ENCODE measurements at places on chromosomes 12 and 14.

DNA sequence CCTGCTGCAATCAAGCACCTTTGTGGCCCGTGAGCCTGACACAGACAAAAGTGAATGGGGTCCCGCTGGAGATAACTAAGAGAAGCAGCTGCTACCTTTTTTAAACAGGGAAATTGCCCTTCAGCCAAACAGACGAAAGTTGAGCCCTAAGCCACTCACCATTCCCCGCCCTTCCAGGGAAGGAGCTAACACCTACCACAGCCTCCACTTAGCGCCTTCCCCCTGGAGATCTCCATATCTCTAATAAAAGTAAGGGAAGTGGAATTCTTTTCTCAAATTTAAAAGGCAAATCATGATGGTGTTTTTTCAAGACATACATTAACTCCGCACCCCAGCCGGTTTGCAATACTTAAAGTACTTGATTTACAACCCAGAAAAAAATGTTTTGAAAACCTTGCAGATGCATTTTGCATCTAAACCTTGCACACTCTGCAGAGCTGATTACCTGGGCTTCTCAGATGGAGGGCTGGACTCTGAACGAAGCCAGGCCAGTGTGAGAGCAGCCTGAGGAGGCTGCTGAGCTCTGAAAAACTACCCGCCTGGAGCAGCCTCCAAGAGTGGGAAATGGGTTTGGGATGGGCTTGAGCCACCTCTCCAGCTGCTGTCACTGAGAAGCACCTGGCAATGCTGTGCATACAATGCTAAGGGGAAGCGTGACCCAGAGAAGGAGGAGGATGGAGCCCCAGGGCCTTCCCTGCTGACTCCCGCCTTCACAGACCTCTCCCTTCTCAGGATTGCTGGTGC is 10.0 kb downstream of the NUAK1 start:
- DNase-seq, result no peak

DNA sequence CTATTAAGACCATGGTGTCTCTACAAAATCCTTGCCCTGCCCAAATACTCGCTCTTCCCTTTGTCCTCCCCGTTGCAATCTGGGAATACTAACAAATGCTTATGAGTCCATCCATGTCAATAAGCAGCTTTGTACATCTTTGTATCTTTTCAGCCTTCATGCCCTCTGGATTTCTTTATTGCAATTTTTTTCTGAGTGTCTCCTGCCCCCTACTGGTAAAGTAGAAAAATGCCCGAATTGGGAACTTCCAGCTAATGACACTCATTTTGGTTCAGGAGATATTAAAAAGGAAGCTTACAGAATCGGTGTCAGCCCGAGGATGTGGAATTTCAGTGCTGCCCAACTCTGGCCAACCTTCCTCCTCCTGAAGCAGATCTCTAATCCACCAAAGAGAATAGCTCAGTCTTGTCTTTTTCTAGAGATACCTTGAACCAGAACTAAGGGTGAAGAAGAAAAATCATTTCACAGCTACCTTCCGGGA is 46.0 kb downstream of the SH2B3 start:
- no peak for DNase-seq

DNA sequence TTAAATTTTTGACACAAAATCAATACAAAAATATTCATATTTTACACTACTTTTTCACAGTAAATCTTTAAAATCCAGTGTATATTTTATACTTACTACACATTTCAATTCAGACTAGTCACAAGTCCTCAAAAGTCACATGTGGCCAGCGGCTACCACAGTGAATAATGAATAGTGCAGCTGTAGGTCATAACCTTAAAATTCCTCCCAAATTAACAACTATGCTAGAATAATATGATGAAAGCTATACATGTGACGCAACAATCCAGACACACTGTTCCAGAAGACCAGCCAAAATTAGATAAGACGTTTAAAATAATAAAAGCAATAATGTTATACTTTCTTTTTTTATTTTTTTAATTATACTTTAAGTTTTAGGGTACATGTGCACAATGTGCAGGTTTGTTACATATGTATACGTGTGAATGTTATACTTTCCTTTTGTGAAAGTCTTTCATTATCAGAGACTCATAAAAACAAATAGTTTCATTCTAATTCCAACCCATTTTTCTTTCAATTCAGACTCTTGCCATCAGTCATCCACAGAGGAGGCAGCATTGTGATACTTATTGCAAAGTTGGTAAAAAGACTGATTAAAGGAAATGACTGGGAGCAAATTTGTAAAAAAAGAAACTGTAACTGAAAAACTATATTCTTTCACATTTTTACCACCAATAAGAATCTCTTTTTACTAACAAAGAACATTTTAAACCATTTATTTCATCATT is 67.0 kb downstream of the C2CD5 start:
- DNase-seq, result no peak

DNA sequence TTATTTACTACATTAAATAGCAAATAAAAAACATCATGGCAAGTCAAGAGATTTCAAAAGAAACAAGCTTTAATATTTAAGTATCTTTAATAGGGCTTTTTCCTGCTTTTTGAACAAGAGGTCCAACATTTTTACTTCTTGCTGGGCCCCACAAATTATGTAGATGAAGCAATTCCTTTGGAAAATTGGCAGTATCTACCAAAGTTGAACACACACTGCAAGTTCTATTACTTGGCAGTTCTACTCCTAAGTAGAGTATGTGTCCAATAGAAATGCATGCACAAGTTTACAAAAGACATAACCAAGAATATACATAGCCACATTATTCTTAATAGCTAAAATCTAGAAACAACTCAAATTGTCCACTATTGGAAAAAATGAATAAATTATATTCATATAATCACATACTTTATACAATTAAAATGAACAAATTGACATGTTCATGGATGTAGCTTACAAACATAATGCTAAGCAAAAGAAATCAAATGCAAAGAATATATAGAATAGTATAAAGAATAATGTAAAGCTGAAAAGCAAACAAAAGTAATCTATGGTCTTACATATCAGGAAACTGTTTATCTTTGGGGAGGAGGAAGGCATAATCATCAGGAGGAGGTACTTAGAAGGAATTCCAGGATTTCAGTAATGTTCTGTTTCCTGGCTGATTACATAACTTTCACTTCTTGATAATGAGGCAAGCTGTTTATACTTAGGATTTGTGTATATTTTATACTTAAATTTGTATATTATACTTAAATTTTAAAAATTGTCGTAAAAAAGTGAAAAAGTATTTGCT is 6.5 kb upstream of the TMBIM4 start:
- no peak for DNase-seq

DNA sequence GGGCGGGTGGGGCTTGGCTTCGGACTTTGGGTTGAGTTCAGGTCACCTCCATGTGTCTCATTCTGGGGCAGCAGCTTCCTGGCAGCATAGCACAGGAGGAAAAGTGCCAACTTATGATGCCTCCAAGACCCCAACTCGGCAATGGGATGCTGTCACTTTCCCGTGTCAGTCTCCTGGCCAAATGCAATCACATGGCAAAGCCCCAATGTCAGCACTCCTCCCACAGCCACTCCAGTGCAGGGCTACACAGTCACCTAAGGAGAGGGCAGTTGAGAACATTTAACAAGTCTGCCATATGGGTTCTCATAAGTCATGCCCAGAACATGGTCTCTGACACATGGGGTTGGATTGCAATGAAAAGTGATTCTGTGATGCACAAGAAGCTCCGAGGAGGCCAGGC is 26.7 kb downstream of the ELK3 start:
- no peak for DNase-seq

GRCh38 chr14:72060917-72061316 is 128.7 kb downstream of the RGS6 start:
- no peak for DNase-seq

- DNase-seq, result no peak
Measured at GRCh38 chr12:68899251-68899771, 33.7 kb downstream of the CPM start.

DNA sequence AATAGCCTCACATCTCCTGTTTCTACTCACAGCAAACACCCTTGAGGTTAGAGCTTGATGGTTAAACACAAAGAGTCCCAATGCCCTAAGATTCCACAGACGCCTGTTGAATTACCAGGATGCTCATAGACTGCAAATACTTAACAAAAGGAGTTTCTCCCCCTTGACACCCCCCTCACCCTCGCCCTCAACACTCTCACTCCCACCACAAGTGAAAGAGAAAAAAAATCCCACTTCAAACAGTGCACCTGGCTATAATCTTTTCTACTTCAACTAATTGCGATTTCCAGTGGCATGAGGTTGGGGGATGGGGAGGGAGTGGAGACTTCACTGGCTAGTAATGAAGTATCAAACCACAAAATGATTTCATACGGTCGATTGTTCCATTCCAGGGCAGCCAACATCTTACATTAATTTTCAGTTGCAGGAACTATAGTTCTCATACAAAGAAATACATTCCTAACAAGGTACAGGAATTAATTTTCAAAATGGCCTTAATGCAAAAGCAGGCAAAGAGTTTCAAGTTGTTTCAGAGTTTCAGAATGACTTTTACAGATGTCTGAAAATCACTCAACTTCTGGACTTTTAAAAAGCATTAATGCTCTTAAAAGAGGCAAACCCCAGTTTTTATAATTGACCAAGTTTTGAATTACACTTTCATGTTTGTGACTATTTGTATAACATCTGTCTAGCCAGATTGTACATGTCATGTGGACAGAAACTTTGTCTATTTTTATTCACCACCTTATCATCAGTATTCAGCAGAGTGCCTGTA is 390.7 kb downstream of the C12orf75 start:
- DNase-seq, result no peak

GRCh38 chr12:49887536-49888401 is 15.9 kb downstream of the FAIM2 start:
- DNase-seq, result no peak

DNA sequence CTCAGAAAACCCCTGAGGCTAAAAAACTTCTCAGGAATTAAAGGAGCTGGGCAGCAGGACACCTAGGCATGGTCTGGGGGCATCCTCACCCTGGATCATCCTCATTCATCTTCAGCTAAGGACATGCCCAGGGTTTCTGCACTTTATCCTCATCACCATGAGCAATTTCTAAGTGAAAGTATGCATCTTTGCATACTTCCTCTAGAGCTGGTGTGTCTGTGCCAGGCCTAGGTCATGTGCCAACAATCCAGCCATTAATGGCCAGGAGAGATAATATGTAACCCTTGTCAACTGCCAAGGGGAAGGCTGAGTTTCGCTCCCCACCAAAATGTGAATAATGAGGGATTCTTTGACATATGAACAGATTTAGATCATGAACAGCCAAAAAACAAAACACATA is 160.5 kb downstream of the KITLG start:
- DNase-seq, result no peak

DNA sequence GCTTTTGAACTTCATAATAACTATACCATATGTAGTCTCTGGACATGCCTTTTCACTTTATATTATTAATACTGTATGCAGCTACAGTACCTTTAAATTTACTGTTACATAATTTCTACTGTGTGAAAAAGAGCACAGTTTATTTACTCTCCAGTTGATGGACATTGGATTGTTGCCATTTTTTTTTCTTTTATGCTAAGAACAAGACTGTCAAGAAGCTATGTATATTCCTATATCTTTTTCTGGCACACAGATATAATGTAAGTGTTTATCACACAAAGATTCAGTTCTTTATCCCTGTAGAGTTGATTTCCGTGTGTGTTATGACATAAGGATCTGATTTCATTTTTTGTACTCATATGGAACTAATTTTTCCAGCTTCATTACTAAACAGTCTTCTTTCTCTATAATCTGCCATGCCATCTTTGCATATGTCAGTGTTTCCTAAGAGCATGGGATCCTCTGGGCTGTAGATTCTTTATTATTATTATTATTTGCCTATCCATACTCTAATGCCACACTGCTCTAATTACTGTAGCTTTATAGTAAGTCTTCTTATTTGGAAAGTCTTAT is 593.0 kb upstream of the ATP2B1 start:
- no peak for DNase-seq

- no peak for DNase-seq
Measured at GRCh38 chr12:7155471-7156034, 25.4 kb downstream of the CLSTN3 start.

GRCh38 chr12:3483089-3483488 is 7.9 kb upstream of the PRMT8 start:
- no peak for DNase-seq

GRCh38 chr12:131826097-131826928 is 1.9 kb upstream of the MMP17 start:
- no peak for DNase-seq

DNA sequence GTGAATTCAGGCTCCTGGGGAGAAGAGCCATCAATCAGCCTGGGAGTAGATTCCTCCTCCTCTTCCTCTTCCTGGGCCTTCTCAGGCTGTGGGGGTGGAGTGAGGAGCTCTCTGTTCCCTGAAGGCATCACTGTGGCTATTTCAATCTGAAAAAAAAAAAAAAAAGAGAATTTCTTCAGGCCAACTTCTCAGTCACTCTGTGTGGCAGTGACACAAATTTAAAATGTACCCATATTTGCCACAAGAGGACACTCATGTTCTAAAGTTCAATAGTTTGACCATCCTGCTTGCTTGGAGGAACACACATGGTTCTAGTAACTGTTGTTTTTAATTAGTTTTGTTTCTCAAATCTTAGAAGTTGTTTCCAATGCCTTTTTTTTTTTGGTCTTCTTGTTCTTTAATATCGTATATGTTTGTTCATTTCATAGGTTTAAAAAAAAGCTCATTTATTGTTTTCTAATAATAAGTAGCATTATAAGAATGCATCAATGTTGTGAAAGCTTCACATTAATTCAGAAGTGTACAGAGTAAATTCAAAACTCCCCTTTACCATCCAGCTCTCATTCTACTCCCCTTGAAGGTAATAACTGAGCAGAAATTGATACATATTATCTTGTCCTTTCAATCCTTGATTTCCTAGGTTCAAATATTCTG is 23.3 kb upstream of the CCER1 start:
- DNase-seq, result no peak

DNA sequence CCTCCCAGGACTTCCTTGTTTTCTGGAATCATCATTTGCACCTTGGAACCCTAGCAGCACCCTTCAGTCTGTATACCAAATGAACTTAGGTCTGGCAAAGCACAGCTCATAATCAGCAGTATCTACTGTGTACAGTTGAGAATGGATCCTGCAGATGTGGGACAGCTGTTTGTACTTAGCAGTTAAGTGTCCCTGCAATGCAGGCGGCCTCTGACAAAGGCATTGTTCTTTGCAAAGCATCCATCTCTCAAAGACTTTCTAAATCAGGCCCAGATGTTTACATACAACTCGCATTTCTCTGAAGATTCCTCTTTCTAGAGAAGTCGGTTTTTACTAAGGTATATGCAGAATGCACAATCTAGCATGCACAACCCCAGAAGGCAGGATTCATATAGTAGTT is 170.5 kb upstream of the RBM19 start:
- DNase-seq, result no peak

DNA sequence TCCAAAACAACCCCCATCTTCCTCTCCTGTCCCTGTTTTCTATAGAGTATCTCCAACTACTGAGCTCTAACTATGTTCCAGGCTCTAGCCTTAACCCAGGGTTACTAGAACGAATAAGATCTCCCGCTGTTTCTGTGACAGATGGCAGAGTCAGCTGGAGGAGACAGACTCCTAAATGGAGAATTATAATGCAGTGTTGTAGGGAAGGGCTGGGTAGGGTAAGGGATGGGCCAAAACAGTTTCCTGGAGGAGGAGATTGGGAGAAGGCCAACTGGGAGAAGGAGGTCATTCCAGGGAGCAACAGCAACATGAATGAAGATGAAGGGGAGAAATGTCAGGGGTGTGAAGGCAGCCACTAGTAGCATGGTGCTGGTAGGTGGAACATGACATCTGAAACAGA is 73.4 kb upstream of the ANO4 start:
- DNase-seq, result no peak

All from activated CD8-positive, alpha-beta memory T cell treated with anti-CD3 and anti-CD28 coated beads, Interleukin-2, amount 50 U/mL, for 4 hours (primary cell).